CD4-positive, alpha-beta T cell (primary cell): ENCODE measurements at places on chromosomes 5 and 9.
A peak's percentile ranks its signal among the peaks of the same experiment; 100 is the strongest.

DNA sequence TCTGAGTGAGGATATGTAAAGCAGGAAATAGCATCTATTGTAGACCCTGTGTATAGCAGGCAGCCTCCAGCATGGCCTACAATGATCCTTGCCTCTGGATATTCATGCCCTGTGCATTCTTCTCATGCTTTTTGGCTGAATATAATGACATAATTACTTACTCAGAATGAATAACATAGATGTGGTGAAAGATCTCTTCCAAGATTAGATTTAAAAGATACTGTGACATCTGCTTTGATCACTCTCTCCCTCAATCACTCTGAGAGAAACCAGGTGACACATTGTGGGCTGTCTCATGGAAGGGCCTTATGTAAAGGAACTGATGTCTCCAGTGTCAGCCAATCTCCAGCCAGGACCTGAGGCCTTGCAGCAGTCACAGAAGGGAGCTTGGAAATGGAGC, 376.7 kb downstream of the DNAH5 start:
- DNase-seq: no peak

GRCh38 chr9:7298123-7298522, 501.5 kb downstream of the DMAC1 start:
- no peak for DNase-seq

GRCh38 chr5:120848883-120849282, 384.8 kb downstream of the PRR16 start:
- no peak for DNase-seq

- DNase-seq: no peak
Observed at GRCh38 chr5:137194300-137194699, 304.8 kb downstream of the SPOCK1 start.

- no peak for DNase-seq
Observed at GRCh38 chr5:36273809-36274526, 27.7 kb downstream of the RANBP3L start.

DNA sequence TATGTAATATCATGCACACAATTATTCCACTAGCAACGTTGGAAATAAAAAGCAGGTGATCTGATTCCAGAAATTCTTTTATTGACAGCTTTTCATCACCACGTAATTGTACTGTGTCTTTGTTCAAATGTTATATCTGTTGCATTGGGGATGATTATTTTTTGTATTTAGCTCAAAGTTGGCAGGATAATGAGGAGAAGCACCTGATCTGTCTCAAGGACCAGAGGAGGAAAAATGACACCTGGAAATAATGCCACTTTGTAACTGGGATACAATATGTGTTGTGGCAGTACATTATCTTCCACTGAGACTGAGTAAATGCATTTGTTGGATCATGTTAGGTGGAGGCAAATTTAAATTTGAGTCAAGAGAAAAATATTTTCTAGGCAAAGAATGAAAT, 1298.8 kb upstream of the CDH6 start:
- no peak for DNase-seq

DNA sequence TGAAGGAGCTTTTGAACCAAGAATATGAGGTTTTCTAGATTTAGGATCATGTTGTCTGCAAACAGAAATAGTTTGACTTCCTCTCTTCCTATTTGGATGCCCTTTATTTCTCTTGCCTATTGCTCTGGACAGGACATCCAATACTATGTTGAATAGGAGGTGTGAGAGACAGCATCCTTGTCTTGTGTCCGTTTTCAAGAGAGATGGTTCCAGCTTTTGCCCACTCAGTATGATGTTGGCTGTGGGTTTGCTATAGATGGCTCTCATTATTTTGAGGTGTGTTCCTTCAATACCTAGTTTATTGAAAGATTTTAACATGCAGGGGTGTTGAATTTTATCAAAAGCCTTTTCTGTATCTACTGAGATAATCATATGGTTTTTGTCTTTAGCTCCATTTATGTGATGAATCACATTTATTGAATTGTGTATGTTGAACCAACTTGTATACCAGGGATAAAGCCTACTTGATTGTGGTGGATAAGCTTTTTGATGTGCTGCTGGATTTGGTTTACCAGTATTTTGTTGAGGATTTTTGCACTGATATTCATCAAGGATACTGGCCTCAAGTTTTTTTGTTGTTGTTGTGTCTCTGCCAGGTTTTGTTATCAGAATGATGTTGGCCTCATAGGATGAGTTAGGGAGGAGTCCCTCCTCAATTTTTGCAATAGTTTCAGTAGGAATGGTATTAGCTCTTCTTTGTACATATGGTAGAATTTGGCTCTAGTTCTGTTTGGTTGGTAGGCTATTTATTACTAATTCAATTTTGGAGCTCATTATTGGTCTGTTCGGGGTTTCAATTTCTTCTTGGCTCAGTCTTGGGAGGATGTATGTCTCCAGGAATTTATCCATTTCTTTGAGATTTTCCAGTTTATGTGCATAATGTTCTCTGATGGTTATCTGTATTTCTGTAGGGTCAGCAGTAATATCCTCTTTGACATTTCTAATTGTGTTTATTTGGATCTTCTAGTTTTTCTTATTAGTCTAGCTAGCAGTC, 41.2 kb upstream of the IFNE start:
- DNase-seq: no peak

DNA sequence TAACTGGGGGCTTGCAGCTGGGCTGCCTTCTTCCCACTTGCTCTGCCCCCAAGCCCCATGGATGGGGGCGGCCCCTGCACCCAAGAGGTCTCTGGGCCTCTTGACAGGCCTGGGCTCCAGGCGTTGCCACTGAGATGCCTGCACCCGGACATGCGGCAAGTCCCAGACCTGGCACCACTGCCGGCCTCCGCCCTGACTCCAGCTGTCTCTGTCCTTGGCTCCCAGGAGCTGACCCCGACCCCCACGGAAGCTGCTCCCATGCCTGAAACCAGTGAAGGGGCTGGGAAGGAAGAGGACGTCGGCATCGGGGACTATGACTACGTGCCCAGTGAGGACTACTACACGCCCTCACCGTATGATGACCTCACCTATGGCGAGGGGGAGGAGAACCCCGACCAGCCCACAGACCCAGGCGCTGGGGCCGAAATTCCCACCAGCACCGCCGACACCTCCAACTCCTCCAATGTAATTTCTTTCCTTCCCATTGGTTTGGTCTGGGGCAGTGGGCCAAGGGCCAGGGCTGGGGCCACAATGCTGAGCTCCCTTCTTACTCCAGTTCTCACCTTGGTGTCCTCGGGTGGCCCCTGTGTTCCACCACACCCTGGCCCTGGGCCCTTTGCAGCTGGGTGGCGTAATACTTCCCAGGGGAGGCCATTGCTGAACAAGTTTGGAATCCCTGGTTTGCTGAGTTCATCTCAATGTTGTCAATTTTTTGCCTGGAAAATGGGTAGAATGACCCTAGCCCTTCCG, 88.6 kb downstream of the COL5A1 start:
- no peak for DNase-seq

GRCh38 chr9:105475302-105475701, 27.5 kb downstream of the FSD1L start:
- no peak for DNase-seq

DNA sequence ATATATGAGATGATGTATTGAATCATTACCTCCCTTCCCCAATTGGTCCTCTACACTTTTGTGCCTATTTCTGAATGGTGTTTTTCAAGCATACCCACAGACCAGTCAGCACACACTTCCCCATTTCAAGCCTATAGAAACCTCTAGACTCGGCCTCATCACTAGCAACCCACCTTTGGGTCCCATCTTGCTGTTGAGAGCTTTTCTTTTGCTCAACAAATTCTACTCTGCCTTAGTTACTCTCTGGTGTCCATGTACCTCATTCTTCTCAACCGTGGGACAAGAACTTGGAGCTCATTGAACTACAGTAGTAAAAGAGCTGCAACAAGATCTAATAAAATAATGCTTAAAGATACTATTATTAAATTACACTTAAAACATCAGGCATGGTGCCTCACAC, 49.0 kb upstream of the KDM4C start:
- DNase-seq: no peak

GRCh38 chr5:140642718-140643117, 3.5 kb downstream of the TMCO6 start:
- DNase-seq: no peak

DNA sequence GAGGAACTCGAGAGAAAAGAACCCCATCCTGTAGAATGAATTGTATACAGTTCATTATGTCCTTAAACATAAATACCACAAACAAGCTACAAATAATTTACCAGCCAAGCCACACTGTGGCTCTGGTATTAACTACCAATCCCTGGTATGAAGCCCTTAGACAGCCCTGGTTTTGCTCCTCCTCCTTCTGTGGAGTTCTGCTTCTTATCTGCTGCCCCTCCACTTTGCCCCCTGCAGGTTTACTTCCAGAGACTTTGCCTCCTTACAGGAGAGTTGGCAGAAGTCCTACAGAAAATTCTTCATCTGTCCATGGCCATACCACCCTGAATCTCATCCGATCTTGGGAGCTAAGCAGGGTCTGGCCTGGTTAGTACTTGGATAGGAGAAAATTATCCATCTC, 219.8 kb downstream of the ACTL7B start:
- no peak for DNase-seq

- DNase-seq: no peak
Observed at GRCh38 chr5:72141440-72142355, 34.4 kb downstream of the MAP1B start.

DNA sequence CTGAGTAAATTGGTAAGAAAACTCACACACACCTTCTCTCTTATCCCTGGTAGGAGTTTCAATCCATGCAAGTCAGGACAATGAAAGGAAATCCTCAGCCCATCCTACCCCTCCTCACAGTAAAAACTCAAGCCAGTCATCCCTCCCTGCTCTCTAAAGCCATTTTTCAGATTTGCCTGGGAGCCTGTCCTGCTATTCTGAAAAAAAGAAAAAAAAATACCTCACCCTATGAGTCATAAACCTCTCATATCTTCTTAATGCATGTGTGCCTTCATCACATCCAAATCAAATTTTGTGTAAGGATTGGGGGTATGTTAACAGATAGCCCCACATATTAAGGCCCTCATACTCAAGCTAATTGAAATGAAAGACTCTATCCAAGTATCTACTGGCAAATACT, 14.1 kb downstream of the UGT3A2 start:
- no peak for DNase-seq

- DNase-seq: no peak
Observed at GRCh38 chr5:91910247-91910646, 527.1 kb upstream of the ARRDC3 start.

DNA sequence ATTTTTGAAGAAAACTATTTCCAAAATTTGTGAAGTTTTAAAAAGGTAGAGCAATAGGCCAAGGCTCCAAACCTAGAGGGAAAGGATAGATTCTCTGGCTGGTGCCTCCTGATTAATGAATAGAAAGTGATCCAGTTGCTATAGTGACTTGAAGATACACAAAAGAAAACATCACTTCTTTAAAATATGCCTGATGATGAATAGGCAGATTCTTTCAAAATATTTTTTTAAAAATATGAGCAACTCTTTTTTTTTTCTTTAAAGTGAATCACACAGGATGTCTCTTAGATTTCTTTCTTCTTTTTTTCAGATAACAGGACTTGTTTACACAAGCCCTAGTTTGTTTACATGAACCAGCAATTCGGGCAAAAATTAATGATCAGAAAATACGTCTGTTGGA, 124.4 kb downstream of the RFK start:
- DNase-seq: no peak

DNA sequence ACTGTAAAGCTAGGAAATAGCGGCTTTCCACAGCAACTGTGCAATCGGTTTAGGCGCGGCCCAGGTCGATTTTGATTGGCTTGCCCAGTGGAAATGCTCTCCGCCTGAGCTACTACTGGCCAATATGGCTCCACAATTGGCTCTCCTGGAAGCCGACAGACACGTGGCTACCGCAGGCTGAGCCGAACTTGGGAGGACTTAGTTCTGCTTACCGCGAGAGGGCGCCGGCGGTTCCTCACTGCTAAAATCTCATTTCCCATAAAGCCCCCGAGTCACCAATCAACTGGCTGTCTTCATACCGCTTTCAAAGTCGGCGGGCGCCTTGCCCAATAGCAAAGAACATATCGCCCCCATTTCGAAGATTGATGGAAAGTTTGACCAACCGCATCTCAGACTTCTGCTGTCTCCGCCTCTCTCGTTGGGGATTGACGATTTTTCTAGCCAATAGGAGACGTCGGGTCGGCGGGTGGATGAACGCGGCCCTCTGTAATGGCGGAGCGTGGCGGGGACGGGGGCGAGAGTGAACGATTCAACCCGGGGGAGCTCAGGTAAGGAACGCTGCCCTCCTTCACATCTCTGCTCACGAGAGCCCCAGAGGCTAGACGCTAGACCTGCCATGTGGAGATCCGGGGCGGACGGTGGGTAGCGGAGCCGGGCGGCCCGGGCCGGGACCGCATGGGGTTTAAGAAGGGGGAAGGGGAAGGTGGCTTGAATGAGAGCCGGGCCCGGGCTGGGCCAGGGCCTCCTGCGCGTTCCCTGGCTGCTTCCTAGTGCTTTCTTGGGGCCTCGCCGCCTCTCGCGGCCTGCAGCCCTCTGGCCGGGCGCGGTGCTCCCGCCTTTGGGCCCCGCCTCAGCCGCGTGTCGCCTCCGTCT, at the start of gene TCERG1:
TSS of gene TCERG1 (plus strand) at position 473 of the 873 bp plus-strand sequence. CDS start at position 490, 17 bp downstream.
- DNase-seq: peak; percentile 99

DNA sequence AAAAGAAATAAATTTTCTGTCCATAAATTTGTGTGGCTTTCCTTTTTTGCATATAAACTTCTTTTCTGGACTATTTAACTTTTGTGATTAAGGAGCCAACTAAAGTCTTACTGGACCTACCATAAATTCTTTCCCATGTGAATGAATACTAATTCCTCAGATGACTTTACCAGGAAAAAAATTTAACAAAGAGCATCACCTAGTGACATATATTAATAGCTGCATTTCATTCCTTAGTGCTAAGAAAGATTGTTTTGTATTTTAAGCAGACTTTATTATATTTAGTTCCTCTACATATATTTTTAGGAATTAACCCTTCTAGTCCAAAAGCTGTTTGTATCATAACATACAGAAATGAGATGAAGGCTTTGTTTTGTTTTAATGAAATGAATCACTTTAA, 64.4 kb downstream of the C9orf85 start:
- DNase-seq: no peak

DNA sequence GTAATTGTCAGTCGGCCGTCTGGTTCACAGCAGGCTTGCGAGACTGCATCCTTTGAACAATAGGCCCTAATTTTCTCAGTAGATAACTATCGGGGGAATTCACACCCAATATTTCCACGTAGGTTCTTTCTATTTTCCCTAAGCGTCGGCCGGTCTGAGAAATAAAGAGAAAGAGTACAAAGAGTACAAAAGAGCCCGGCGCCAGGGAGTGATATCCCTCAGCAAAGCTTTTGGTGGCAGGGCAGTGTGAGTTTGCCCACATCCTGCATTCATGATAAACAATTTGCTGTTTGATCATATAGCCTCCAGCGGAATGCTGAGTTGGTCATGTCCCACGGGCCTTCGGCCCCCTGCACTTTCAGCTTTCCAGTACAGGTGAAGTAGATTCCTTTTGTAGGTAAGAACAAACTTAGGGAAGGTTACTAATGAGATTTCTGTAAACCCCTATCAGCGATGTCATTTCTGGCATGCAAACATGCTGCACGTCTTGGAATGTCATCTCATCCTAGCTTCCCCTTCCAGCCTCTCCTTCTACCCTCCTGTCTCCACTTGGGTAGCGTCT, 4.7 kb upstream of the PTGR1 start:
- DNase-seq: no peak
